ENCODE measurements at places on chromosomes 3 and 15.

DNA sequence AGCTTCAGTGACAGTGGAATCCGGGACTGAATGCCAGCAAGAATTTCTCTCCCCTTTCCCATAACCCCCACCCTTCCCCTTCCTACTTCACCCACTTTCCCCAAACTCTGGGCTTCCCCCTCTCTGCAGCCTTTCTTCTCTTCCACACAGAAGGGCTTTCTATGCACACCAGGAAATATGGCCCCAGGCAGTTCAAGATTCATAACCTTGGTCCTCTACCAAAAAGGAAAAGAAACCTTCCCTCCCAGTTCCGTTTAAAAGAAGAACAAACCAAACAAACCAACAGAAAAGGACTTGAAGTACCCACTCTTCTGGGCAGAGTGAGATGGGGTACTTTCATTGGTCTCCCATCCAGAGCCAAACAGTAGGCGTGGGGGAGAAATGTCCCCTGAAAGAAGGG lies 68.8 kb upstream of the ABHD2 start:
- DNase-seq: no peak

DNA sequence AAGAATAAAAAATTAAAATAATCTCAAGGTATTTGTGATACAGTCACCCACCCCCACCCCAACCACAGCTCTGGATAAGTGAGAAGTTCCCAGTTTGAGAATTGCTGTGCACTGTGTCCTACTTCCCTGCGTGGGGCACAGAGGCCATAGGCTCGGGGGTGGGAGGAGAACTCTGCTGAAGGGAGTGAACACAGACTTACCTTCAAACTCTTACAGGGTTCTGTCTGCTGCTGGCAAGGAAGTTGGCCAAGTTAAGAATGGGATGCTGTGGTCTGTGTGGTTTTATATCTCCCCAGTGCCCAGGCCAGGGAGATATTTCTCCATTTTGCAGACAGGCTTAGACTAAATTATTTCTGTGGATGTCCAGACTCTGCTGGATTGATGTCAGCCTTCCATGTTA lies 37.6 kb downstream of the SPTSSB start:
- DNase-seq: no peak

DNA sequence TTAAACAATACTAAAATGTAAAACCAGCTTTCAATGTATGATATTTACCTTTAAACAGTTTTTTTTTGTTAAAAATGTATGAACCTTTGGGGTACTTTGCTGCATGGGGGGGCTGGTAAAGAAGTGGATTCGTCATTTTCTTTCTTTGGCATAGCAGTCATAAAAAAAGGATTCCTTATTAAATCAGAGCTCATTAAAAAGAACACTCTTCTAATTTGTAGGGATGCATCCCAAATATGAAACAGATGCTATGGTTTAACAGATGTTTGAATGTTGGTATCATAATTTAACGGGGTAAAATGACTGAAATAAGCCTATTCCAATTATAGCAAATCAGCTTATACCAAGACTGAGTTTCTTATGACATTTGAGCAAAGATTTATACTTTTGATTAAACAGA lies 234.4 kb downstream of the BBX start:
- DNase-seq: no peak

DNA sequence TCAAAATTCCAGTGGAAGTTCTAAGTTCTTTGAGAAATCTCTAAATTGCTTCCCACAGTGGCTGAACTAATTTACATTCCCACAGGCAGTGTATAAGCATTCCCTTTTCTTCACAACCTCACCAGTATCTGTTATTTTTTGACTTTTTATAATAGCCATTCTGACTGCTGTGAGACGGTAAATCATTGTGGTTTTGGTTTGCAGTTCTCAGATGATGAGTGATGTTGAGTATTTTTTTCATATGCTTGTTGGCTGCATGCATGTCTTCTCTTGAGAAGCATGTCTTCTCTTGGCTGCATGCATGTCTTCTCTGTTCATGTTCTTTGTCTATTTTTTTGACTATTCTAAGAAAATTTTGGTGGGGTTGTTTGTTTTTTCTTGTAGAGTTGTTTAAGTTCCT lies 499.6 kb upstream of the CCDC54 start:
- no peak for DNase-seq

- DNase-seq: no peak
Observed at GRCh38 chr15:95822961-95823360, 507.5 kb upstream of the NR2F2 start.

DNA sequence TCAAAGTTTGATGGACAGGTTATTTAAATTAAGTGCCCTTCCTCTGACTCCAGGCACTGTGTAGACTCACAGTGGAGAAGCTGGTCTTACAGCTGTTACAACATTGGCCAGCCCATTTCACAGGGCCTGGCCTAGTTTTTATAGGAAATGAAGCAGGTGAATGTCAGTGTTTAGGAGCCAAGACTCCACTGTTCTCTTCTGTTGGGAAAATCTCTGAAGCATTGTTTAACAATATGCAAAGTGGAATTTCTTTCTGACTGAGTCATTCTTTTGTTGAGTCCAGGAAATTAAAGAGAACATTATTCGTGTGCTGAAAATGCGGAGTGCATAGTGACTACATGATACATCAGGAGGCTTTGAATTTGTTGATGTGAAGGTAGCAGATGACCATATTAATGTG lies 64.7 kb downstream of the ARRDC4 start:
- DNase-seq: no peak

DNA sequence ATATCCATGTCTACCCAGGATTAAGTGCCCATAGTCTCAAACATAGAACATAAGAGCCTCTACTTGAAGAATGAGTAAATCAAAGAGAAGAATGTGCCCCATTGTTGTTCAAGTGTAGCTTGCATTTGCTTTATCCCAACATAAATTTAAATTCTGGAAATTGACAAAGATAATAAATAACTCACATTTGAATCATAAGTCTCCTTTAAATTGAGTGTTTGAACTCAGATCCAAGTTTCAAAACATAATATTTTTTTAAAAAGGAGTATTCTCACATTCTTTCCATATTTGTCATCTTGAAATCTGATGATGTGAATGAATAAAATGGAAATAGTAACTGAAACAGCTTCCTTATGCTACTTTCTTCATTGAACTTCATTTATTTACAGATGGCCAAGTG lies 135.2 kb downstream of the MECOM start:
- no peak for DNase-seq

DNA sequence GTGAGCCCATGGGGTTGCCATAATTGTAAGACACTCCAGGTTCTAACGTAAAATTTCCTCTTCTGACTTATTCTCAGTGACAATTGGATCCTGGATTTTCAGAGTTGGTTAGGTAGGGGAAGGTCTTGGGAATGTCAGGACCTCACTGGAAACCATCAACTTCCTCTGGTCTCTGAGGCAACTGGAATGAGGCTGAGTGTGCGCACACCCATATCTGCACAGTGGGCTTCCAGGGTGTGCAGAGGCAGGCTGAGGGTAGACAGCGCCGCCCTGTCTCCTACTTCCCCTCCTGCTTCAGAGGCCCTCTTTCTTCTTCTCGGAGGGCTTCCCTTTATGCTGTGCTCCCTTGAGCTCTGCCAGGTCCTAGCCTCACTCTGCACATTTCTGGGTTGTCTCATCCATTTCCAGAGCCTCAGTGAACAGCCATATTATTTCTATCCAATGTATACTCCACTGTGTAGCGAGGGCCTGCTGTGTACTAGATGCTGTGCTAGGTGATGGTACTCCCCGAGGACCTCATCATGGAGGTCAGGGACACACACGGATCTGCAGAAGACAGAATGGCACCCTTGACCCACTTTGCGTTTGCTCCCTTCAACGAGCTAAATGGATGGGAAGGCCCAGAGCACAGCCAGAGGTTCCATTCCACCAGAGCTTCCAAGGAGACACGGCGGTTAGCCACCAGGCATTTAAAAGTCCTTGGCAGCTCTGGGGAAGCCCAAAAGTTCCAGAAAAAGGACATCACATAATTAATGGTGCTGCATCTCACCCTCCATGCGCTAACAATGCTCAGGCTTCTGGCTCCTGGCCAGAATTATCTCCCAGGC lies 18.3 kb downstream of the ACAA1 start:
- no peak for DNase-seq

- DNase-seq: no peak
Observed at GRCh38 chr15:35519541-35520149, 26.3 kb downstream of the DPH6 start.

- no peak for DNase-seq
Observed at GRCh38 chr3:178275311-178275710, 260.9 kb upstream of the KCNMB2 start.

GRCh38 chr3:108334701-108335100 lies 38.4 kb downstream of the HHLA2 start:
- no peak for DNase-seq

GRCh38 chr3:81734742-81735141 lies 26.7 kb downstream of the GBE1 start:
- no peak for DNase-seq

DNA sequence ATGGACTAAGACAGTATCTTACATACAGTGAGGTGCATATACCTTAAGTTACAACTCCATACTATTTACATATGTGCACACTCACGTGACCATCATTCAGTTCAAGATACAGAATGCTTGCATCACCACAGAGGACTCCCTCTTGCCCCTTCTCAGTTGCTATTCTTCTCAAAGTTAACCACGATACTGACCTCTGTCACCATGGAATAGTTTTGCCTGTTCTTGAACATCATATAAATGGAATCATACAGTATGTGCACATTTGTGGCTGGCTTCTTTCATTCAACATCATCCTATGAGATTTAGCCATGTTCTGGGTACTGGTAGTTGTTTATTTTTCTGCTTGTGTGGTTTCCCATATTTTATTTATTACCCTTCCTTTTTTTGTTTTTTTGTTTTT lies 10.4 kb upstream of the ZSCAN2 start:
- no peak for DNase-seq

- no peak for DNase-seq
Observed at GRCh38 chr15:90181776-90182175, 19.4 kb upstream of the SEMA4B start.

- no peak for DNase-seq
Observed at GRCh38 chr3:195535293-195535692, 7.8 kb downstream of the PPP1R2 start.

GRCh38 chr3:36697229-36698001 lies 66.9 kb downstream of the DCLK3 start:
- no peak for DNase-seq

GRCh38 chr15:77819851-77820728 lies 187.4 kb upstream of the LINGO1 start:
- no peak for DNase-seq

DNA sequence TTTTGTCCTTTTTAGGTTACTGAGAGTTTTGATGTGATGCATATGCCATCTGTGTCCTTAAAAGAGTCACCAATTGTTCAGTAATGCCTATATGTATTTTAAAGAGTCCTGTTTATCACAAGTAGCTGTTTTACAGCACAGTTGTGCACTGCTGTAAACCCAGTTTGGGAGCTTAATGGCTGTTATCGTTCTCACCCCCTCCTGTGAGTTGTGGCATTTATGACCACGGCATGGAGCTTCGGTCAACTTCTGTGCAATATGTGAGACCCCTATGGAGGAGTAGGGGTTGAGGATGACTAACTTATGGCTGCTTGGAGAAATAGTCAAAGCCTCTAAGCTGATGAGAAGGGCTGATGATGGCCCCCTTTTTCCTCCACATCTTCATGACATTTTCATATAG lies 67.2 kb downstream of the ARHGEF26 start:
- DNase-seq: no peak

- peak; percentile 7 for DNase-seq
Observed at GRCh38 chr3:51024765-51025632, 350.3 kb downstream of the DOCK3 start.

- DNase-seq: no peak
Observed at GRCh38 chr15:26179906-26180305, 316.8 kb upstream of the ATP10A start.

DNA sequence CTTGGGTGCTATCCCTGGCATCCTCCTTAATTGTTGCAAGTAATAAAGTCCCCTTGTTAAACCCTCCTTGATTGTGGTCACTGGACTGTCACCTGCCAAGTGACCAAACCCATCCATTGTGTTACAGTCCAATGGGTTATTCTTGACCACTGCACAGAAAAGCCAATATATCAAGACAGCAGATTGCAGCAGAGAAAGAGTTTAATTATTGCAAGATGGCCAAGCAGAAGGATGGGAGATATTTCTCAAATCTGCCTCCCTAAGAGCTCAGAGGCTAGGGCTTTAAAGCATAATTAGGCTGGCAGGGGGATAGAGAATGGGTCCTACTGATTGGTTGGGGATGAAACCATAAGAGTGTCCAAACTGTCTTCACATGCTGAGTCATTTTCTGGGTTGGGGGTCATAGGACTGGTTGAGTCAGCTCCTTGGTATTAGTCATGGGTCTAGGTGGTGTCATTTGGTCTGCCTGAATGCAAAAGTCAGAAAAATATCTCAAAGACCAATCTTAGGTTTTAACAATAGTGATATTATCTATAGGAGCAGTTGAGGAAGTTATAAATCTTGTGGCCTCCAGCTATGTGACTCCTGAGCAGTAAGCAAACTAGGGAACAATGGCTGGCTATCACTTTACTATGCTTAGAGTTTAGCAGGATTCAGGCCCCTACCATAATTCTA lies 19.1 kb upstream of the XYLB start:
- no peak for DNase-seq

DNA sequence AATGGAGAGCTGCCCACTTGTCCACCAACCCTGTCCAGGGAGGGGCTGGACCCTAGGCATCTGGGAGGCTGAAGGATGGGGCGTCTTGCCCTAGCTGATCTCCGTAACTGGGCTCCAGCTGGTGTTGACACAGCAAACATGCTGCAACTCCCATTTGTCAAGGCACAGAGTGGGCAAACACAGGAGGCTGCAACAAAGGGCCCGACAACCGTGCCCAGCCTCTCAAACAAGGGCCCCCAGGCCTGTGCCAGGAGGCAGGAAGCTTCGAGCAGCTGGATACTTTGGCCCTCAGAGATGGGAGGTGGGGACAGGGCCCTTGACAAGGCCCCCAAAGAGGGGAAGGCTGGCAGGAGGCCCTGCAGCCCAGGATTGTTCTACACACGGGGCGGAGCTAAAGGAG lies 64.2 kb upstream of the TMEM115 start:
- no peak for DNase-seq

GRCh38 chr3:133384331-133385027 lies 15.4 kb upstream of the BFSP2 start:
- DNase-seq: peak; percentile 58

- no peak for DNase-seq
Observed at GRCh38 chr3:150079029-150079739, 108.5 kb upstream of the PFN2 start.

DNA sequence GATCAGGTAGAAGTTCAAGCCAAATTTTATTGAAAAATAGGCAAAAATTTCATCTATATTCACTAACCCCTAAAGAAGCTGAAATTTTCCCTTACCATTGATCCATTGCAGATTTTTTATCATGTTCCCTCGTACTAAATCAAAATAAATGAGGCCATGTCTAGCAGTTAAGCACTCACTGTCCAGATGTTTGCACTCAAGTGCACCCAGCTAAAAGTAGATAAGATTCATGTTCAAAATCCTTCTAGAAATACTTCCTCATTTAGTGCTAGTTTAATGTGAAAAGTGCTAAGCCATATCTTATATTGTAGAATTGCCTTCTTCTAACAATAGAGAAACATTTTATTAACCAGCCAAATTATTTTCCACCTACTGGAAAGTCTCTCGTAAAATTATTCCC lies 164.7 kb upstream of the UBE2E2 start:
- DNase-seq: no peak

GRCh38 chr3:113276751-113277080 lies 65.4 kb downstream of the BOC start:
- DNase-seq: no peak
